ENCODE measurements at places on chromosomes 4 and X.

DNA sequence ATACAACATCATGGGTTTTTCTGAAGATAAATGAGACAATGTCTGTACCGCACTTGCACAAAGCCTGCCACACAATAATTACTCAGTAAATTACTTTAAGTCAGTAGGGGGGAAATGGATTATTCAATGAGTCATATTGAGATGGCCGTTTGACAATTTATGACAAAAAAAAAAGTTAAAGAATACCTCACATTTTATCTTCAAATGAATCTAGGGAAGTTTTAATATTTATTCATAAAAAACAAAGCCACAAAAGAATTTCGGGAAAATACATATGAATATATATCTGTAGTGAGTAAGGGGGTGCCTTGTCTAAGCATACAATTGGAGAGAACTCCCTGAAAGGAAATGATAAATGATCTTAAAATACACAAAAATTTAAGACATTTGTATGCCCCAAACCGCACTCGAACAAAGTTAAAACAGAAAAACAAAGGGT lies 197.0 kb upstream of the SLC7A11 start:
- DNase-seq: no peak

- no peak for DNase-seq
These were observed 6.0 kb downstream of the UGT2B17 start for GRCh38 chr4:68570122-68570507.

DNA sequence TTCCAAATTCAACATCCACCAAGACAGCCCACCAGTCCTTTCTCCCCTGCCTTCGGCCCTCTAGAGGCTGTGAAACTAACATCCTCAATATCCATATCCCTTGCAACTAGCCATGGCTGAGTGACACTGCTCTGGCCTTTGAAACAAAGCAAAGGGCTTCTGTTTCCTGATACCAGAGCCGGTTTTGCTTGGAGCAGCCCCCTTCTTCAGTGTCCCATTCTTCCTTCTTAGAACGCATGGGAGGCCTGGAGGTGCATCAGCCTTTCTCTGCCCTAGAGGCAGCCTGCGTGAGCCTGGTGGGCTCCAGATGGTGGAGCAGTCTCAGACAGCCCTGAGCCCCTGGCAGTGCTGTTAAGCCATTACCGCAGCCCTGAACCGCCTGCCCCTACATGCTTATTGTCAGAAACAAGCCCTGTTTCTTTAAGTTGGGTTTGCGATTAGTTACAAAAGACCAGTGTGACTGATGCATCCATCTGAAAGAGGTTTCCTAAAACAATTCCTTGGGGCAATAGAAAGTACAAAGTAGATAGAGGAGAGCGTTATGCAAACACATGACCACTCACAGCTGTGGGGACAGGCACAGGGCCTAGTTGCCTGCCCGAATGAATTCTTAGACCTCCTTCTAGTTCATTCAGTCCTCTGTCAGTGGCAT lies 74.1 kb downstream of the EVC start:
- no peak for DNase-seq

DNA sequence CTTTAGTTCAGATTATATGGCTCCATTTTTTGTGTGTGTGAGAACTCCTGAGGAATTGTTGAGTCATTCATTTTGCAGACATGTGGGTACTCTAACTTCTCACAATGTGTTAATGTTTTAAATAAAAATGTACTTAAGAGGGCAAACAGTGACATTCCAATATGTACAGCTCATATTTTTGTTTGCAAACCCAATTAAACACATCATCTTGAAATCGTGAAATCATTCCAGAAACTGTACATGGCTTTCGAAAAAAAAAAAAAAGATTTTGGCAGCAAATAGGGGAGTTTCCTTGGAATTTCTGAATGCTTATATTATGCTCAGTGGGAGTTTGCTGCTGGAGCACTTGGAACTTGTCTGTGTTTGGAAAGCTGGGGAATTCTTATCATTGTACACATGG lies 85.0 kb downstream of the HPGD start:
- DNase-seq: no peak
